ENCODE measurements at places on chromosomes 1 and 21.

DNA sequence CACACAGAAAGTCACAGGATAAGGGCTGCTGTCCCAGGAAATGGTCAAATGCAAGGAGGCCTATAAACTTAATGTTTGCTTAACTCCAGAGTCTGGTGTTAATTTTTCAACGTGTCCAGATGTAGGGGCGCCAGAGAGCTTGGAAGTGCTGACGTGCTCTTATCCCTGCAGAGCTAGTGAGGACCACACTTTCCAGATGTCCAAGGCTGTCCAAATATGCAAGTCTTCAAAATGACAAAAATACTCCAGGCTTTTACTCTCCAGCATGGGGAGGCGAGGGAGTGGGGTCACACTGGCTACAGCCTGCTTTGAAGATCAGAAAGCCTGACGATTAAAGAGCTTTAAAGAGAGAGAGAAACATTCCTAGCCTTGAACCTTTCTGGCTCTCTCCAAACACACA lies 57.6 kb downstream of the ABCA4 start:
- DNase-seq = no peak

DNA sequence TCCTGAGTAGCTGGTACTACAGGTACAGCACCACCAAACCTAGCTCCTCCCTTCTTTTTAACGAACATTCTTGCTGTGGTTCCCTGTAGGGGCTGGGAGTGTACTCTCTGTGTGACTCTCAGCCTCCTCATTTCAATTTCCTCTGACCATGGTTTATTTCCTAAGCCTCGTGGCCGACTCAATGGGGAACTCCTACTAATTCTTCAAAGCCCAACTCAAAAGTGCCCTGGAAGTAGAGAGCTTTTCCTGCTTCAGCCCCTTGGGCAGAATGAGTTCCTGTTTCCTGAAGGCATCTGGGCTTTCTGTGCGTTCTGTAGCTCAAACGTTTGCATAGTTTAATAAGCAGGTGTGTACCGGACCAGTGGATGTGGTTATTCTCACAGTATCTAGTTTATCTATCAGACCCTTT lies 70.9 kb upstream of the ACOT11 start:
- DNase-seq = no peak

DNA sequence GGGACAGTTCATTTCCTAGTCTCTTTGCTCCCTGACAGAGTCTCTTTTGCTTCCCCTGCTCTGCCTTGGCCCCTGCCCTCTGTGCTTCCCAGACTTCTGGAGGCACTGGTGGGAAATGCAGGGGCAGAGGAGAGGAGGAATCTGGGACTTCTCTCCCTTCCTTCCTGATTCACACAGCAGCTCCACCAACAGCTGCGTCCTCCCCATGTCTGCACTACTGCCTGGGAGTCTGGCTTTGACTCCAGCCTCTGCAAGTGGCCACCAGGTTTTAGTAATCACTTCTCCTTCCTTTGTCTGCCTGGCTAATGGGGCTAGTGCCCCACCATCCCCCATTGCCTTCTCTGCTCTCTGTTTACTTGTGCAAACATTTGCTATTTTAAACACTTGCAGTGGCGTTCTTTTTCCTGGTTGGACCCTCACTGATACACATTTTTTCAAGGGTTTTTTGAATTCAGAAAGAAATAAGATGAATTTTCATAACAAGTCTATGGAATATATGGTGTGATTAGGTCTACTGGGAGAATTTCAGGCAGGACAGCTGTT lies 21.9 kb downstream of the FASLG start:
- no peak for DNase-seq

DNA sequence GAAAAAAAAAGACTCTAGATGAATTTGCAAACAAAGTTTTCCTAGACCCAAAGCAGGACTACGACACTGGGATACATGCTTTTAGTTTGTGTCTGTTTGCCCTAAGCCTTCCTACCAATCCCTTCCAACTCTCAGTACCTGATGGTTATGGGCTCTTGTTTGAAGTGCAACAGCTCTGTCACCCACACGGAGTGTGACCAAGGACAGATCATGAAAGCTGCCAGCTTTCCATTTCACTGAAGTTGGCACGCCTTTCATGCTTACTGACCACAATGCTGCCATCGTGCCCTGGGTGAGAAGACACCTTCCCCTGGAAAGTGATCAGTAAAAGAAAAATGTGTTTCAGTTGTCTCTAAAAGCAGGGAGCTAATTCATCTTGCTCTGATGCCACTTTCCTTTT lies 312.5 kb upstream of the PTBP2 start:
- DNase-seq = no peak

GRCh38 chr1:109398343-109399225 lies 866 bp upstream of the SORT1 start:
- DNase-seq = no peak

- DNase-seq = peak; percentile 55
Measured at GRCh38 chr1:3685222-3685621, 32.9 kb downstream of the TP73 start.

- DNase-seq = no peak
Measured at GRCh38 chr1:39564941-39565340, 11.6 kb downstream of the PABPC4 start.

- DNase-seq = no peak
Measured at GRCh38 chr1:179729881-179730280, 13.2 kb upstream of the FAM163A start.

GRCh38 chr1:119631433-119632102 lies 16.5 kb downstream of the ZNF697 start:
- DNase-seq = no peak

DNA sequence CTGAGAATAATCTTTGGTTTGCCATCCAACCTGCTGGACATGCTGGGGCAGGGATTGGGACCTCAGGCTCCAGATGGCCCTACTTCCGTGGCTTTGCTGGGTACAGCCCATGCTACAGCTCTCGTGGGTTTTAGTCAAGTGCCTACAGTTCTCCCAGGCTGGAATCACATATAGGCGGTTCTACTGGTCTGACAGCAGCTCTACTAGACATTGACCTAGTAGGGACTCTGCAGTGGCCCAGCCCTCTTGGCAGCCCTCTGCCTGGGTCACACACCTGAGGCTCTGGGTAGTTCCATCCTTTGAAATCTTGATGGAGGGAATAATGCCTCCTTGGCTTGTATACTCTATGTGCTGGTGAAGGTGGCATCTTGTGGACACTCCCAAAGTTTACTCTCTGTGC lies 72.2 kb downstream of the PGM1 start:
- no peak for DNase-seq

DNA sequence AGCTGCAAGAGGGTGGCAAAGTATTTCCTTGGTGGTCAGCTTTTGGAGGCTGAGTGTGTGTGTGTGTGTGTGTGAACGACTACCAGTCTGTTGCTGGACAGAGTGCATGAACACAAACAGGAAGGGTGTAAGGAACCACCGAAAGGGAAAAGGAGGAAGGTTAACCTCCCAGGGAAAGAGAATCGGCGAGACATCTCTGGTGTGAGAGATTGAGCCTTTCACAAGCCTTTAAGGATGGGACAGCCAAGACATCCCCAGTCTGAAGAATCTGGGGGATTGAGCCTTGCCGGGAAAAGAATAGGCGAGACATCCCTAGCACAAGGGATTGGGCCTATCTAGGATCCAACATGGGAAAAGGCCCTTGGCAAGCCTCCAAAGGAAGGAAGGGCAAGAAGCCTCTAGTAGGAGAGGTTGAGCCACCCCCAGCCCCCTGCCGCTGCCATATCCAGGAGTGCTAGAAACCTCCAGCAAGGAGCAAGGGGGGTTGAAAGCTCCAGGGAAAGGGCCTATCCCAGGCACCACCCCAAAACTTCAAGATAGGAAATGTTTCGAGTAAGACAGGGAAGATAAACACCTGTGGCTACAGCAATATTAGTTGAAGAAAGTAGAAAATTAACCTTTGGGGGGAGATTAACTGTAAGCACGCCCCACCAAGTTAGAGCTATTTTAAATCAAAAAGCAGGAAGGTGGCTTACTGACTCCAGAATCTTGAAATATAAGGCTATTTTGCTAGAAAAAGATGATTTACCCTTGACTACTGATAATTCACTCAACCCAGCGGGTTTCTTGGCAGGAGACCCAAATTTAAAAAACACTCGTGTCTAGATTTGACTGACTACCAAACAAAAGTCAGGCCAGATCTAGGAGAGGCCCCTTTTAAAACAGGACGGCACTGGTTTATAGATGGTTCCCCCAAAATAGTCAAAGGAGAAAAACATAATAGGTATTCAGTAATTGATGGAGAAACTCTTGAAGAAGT lies 3.2 kb downstream of the TEX50 start:
- no peak for DNase-seq

- DNase-seq = no peak
Measured at GRCh38 chr1:64901663-64902062, 64.7 kb downstream of the JAK1 start.

DNA sequence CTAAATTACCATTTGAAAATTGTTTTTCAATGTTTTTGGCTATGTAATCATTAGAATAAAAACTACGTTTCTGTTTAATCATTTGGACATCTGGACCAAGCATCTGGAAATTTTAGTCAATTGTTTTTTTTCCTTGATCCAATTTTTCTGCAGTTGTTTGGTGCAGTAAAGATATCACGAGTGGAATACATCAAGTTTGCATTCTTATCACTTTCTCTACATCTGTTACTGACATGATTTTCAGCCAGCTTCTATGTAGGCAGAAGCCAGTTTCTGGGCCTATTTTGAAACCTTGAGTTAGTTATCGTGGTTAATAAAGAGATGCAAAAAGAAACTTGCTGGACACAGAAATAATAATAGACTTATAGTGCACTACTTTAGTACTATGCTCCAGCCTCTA lies 277.9 kb upstream of the ADAMTS5 start:
- DNase-seq = no peak

DNA sequence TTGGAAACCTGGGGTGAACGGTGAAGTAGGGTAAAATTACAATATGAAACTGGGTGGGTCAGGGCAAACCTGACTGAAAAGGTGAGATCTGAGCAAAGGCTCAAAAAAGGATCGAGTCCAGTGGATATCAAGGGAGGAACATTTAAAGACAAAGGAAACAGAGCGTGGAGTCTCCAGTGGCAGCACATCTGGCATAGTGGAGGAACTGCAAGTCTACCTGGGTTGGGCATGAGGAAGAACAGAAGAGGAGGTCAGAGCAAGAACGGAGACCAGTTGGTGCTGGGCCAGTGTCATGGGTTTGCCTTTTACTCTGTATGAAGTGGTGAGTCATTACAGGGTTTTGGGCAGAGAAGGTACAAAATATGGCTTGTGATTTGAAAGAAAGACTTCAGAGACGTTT lies 163.7 kb downstream of the NTPCR start:
- no peak for DNase-seq

DNA sequence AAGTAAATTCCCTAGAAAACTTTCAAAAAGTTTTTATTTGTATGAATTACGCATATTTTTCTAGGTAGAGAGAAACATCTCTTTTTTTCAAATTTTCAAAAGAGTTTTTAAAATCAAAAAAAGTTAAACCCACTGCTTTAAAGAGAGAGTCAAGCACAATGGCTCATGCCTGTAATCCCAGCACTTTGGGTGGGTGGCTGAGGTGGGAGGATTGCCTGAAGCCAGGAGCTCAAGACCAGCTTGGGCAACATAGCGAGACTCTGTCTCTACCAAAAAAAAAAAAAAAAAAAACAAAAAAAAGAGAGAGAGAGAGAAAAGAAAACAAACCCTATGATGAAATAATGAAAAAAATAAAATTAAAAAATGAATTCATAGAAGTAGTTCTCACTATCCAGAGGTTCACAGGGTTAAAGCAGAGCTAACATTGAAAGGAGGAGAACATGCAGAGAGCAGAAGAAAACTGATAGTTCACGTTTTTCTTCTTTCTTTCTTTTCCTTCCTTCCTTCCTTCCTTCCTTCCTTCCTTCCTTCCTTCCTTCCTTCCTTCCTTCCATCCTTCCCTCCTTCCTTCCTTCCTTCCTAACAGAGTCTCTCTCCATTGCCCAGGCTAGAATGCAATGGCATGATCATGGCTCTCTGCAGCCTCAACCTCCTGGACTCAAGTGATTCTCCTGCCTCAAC lies 30.5 kb upstream of the SARS1 start:
- no peak for DNase-seq

DNA sequence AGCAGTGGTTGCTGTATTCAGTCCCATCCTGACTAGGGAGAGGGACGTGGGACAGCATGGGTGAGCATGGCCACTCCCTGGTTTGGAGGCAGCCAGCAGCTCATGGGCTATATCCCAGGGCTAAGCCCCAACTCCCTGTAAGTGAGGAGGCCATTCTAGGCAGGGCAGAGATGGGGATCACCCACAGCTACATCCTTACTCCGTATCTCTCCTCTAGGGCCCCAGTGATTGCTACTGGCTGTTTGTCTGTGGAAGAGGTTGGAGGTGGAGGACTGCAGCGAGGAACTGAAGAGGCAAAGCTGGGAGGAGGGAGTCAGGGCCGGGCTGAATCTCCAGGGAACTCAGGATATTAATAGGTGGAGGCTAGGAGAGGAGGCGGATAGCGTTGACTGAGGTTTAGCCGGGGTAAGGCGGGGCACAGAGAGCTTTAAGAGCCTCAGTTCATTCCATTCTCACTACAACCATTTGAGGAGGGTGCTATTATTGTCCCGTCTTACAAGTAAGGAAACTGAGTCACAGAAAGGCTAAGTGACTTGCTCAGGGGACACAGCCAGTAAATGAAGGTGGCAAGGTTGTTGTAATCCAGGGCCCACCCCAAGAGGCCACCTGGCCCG lies 6.8 kb downstream of the OLIG2 start:
- no peak for DNase-seq

- DNase-seq = no peak
Measured at GRCh38 chr1:221097479-221098281, 218.4 kb downstream of the HLX start.

DNA sequence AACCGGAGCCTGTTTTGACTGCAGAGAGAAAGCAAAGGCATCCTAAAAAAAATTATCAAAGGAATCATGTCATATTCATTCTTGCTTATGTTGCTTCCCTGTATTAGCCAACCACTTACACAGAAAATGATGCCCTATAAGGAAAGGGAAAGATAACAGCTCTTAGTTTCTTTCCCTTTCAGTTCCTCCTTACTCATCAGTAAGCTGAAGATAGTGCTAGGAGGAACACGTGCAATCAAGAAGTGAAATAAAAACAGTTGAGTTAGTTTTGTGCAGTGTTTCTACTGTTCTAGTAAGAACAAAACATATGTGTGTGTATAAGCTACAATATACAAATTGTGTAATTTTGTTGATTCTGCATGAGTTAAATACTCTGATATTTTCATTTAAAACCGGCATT lies 45.3 kb upstream of the MTF2 start:
- no peak for DNase-seq

DNA sequence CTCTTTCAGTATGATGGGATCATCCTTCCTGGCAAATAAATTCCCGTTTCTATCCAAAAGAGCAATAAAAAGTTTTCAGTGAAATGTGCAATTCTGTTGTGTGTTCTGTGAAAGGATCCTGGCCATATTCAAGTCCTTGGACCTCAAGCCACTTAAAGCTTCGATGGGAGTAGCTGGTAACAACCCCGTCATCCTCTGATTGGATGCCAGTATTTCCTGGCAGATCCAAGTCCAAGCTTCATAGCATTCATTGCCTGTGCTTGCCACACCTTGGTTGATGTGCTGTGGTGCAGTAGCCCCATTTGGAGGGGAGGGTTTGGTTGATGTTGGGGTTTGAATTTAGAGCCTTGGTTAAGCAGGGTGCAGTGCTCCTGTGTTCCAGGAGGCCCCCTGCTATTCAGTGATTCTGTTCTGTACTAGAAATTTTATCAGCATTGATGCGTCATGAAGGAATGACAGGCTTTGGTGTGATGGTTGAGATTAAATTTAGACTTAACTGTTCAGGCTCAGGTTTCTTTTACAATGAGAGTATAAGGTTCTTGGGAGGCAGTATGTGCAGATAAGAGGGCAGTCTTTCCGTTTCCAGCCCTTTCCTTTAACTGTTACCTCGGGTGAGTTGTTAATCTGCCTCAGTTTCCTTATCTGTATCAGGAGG lies 4.9 kb downstream of the RPL11 start:
- no peak for DNase-seq

GRCh38 chr1:95115708-95116137 lies 1.4 kb upstream of the TLCD4 start:
- no peak for DNase-seq

Data from keratinocyte (primary cell).